ENCODE measurements at places on chromosomes 2 and 18.

DNA sequence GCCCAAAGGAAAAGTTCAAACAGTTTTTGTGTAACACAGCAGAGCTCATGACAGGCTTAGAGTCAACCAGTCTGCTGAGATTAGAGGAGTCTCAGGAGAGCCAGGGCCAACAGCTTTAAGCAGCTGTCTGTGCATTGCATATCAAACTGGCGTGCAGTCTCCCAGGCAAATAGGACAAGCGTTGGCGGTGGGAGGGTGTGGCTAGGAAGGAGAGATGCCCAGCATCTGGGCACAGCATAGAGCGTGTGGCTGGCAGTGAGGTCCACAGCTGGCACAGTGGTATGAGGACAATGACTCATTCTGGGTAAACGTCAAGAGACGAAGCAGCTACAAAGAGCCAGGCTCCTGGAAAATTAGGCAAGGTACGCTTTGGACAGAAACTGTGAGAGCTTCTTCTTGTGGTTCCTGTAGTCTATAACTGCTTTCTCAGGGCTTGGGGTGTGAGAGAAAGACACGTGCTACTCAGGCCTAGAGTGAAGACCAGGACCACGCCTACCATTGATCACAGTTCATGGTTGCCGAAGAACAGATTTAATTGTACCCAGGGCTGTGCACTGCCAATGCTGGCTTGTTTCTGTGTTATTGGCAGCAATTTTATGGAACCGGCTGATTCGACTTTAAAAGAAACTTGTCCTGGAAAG, 14.8 kb downstream of the ZAP70 start:
- no peak for DNase-seq

GRCh38 chr2:154259030-154259429, 387.3 kb downstream of the GALNT13 start:
- no peak for DNase-seq

- no peak for DNase-seq
These were observed 117.3 kb downstream of the CTIF start for GRCh38 chr18:48656176-48656575.

DNA sequence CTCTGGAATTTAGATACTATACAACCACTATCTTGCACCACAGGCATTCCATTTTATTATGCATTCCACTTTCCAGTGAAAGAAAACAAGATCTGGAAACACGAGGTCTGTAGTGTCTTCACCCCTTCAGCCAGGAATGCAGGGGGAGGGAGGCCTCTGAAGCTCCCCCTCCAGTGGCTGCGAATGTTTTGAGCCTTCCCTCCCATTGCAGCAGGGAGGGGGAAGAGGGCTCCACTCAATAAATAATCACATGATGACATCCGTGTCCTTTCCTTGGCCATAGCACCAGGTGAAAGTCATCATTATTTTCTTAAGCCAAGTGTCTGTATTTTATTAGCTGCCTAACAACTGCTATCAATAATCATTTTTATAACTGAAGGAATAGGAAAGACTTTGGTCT, 38.6 kb downstream of the ALPK2 start:
- DNase-seq, result no peak

- no peak for DNase-seq
These were observed 163.8 kb downstream of the CLIP4 start for GRCh38 chr2:29278966-29279365.

DNA sequence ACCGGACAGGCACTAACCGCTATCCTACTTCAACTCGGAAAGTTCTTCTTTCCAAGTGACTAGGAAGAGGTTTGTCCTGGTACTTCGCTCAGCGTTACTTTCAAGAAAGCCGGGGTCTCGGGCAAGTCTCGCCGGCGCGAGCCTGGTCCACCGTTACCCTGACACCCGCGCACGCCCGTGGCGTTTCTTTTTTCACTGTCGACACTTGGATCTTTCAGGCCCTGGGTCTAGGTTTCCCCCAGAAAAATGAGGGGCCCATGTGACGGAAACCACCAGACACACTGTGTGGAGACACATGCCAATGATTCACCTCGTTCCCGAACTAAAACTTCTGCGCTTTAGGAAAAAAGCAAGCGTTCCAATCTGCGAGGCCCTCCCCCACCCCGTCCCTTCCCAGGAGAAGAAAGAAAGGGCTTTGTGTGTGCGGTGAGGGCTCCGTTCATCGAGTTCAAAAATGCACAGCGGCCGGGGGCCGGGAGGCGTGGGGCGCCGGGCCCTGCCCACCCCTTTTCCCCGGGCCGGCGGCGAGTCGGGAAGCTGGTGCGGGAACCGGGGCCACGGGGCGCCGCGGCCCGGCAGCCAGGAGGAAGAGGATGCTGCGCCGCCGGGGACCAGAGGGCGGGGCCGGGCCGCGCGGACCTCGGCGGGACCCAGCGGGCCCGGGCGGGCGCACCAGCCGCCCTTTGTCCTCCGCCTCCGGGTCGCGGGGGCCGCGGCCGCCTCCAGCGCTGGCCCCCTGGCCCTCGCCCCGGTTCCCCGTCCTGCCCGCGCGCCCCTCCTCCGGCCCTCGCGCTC, 2.6 kb downstream of the ZNF521 start:
- peak; percentile 45 for DNase-seq

GRCh38 chr2:241334813-241335212, 19.1 kb downstream of the SEPTIN2 start:
- no peak for DNase-seq

DNA sequence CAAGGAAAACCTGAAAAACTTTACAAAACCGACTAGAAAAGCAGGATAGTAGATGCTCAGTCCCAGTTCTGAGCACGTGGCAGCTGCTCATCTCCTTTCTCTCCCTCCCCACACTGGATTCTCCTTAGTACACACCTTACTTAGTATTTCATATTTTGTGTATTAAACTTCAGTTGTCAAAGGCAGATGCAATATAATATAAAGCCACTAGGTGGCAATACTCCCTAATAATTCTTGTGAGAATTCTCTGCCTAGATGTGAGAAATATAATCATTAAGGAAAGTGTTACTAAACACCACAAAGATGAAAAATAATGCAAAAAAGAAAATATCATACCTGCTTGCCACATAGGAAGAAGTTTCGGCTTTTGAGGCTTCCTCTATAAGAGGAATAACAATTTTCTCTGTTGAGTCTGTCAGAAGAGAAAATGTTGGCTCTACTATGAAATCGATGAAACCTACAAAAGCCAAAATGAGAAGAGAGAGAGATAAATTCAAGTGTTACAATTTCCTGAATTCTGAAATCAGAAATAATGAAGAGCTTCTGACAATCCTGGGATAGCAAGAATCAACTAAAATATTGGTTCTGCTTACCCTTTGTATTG, 200.6 kb downstream of the PPP1R1C start:
- DNase-seq, result peak; percentile 12

GRCh38 chr2:65075176-65075575, 19.0 kb downstream of the CEP68 start:
- DNase-seq, result no peak

DNA sequence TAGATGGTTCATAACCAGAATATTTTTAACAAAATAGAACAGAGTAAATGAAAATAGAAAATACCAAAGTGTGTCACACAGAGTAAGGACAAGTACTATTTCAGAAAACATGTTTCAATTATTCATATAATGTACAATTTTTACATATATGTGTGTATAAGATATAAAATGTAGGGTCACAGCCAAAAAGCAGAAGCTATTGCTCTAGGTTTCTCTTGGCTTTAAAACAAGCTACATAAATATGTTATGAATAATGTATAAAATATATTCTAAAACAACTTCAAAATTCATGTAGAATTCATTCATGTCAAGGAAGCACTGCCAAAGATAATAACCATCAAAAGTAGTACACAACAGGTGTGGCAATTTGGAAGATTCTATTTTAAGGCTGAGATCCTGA, 218.2 kb downstream of the TTC32 start:
- no peak for DNase-seq

DNA sequence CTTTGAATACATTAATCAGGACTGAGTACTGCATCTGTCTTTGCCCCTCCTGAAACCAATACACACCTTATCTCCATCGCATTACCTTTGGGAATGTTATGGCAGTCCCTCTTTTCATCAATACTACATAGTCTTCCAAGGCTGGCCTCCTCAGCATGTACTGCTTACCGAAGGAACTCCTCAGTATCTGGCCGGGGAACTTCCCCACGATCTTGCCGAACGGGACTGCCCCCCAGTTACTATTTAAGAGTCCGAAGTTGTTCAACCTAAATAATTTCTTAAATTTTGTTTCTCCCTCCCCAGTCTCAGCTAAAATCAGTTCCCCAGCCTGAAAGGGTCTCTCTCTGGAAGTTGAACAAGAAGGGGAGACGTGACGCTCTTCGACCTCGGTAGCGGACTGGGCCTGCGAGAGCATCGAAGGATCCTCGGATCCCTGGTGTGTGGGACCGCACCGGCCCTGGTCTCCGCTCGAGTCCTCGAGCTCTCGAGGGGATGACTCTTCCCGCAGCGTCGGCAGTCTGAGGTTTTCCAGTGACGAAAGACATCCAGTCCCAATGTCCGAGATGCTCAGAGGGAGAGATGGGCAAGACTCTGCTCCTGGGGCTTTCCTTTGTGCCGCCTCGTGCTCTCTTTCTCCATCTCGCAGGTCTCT, 489 bp downstream of the TRMT61B start:
- no peak for DNase-seq

GRCh38 chr18:9856092-9856491, 29.7 kb upstream of the TXNDC2 start:
- no peak for DNase-seq

DNA sequence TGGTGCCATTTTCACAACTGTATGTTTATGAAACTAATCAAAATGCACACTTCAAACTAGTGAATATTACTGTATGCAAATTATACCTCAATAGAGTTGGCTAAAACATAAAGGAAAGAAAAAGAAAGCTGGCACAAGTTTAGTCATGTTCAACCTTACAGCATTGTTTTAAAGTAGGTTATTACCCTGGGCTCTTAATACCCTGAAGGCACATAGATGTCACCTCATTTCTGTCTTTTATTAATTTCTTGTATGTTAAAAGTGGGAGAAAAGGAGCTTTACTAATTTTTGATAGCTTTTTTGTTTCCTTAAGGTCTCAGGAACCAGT, 32.7 kb downstream of the TMEM131 start:
- DNase-seq, result no peak

- DNase-seq, result peak; percentile 60
These were observed 21.7 kb downstream of the DDX18 start for GRCh38 chr2:117835990-117836760.

- DNase-seq, result no peak
These were observed 3.6 kb downstream of the TEX51 start for GRCh38 chr2:126902152-126902835.

DNA sequence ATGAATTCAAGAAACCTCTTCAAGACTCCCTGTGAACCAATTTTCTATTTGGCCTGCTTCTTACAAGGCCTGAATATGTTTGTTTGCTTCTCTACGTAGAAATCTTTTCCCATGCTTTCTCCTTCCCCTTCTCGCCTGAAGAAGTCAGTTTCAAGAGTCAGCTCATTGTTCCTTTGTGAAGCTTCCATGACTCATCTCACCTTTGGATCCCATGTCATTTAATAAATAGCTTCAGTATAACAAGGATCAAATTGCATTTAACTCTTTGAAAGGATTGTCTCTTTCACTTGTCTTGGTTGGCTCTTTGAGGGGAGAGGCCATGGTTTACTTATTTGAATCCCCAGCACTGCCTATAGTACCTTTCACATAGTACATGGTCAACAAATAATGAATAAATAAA, 28.4 kb downstream of the CPS1 start:
- no peak for DNase-seq

GRCh38 chr2:121837591-121837990, 82.1 kb downstream of the TSN start:
- DNase-seq, result no peak

DNA sequence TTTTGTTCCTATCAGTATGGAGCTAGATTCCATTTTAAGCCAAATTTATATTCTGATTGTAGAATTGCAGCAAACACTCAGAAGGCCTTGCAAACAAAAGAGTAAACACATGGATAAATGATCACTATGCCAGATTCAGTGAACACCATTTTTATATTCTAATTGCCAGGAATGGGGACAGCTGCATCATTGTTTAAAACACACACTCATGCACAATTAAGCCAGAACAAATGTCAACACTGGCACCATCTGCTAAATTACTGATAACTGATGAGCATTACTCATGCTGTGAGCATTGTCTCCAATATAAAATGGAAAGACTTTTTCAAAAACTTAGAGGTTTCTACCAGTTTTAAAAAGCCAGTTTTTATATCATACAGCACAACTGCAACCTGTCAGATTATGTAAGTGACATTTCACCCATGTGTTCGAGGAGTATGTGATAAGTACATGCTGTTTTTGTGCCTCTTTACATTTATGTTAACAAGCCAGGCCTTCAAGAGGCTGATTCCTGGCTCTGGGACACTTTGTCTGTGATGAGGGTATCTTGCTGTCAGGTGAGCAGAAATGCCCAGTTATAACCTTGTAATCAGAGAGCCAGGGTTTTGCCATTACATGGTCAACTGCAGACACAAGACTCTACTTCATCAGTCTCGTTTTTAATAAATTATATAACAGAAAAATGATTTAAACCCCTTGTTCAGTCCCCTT, 4.4 kb upstream of the ST8SIA5 start:
- no peak for DNase-seq

- peak; percentile 5 for DNase-seq
These were observed 15.8 kb downstream of the C18orf63 start for GRCh38 chr18:74331404-74331803.

- no peak for DNase-seq
These were observed 7.2 kb downstream of the NPC1 start for GRCh38 chr18:23578891-23579653.

DNA sequence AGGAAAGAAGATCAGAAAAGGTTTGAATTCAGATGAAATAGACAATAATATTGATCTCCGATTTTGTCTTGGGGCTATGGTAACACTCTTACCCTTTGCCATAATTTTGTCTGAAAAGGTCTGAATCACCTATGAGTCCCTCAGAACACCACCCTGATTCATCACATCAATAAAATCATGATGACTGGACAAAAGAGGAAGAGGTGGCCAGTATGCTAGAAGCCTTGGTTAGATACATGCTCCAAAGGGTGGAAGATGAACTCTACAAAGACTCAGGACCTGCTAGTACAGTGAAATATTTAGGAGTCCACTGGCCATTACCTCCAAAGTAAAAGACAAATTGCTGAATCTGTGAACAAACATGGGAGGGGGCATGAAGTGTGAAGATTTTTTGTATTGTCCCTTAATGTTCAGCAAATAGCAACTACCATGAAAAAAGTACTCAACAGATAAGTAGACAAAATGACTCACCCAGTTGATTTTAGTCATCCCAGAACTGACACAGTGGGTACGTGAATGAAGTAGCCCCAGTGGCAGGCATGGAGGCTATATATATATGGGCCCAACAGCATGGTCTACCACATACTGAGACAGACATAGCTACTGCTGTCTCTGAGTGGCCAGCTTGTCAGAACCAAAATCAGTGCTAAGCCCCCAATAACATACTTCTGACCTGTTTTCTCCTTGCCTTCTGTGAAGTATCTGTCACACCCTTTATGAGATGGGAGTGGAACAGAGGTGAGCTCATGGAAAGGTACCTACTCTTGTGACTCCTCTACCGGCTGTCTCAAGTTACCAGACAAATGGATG, 36.5 kb upstream of the GLS start:
- DNase-seq, result no peak

DNA sequence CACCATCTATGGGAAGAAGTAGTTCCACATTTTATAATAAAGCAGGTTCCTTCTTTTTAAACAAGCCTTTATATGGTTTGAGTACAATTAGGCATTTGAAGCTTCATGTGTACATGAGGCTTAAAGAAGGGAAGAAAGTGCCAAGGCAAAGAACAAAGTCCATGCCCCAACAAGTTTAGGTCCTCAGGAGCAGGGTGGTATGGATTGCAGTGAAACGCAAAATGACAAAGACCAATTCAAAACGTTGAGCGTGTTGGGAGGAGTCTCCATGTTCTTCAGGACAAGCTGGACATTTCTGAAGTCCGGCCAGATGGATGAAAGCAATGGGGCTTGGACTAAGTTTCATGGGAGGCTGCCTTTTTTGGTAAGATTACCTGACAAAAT, 78.8 kb upstream of the FZD5 start:
- DNase-seq, result no peak

All from HEK293T (cell line).